NCI-H1930 (cell line): ENCODE measurements at places on chromosomes 2 and 18.

GRCh38 chr2:122856696-122857095 lies 1101.2 kb downstream of the TSN start:
- no peak for DNase-seq

DNA sequence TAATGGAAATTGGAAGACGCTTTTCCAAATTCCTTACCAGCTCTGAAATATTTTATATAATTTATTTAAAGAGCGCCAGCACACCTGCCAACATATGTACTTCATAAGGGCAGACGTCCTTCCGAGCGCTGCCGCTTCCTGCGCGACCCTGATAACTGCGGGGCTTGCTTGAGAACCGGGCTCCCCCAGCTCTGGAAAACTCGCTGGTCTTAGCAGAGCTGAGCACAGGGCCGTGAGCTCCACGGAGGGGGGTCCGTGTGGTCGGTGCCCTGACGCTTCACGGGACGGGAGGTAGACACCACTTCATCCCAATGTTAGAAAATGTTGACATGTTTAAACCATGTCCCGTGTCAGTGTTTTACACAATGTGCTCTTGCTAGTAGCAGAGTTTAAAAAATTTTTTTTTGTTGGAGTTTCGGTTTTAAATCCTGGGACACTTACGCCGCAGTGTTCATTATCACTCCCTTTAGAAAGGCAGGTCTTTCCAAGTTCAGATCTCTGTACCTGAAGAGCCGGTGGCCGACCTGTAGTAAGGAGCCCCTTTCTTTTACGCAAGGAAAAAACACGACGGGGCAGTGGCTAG lies 1.6 kb downstream of the NFATC1 start:
- no peak for DNase-seq

GRCh38 chr2:150985741-150986140 lies 275.9 kb downstream of the RBM43 start:
- no peak for DNase-seq

- no peak for DNase-seq
Observed at GRCh38 chr2:219567791-219568361, 3.5 kb downstream of the OBSL1 start.

DNA sequence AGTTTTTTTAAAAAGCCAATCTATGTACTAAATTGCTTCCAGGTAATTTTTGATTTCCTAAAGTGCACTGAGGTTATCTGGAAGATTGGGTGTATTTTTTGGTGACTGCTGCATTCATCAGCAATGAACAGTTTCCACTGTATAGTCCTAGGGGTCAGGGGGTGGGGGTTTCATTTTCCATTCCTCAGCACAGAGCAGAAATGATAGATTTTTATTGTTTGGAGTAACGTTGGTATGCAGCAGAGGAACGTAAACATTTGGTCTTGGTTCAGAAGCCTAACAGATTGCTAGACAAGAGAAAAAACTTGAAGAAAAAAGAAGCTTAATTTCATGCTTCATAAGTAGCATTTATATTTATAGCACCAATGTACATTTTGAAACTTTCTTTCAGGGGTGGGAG lies 54.9 kb downstream of the ZCCHC2 start:
- no peak for DNase-seq

- DNase-seq: no peak
Observed at GRCh38 chr2:152038441-152038958, 60.3 kb downstream of the CACNB4 start.

DNA sequence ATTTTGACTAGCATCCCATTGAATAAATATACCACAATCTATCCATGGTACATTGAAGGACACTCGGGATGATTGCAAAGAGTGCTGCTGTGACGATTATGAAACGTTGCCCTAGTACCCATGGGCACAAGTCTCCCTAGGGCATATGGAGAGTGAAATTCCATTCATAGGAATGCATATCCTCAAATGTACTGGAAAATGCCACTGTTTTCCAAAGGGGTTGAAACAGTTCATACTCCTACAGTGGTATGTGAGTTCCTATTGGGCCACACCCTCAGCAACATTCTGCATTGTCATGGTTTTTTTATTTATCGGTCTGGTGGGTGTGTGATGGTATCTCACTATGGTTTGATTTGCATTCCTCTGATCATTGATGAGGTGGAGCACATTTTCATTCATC lies 130.6 kb downstream of the TWIST2 start:
- DNase-seq: no peak

DNA sequence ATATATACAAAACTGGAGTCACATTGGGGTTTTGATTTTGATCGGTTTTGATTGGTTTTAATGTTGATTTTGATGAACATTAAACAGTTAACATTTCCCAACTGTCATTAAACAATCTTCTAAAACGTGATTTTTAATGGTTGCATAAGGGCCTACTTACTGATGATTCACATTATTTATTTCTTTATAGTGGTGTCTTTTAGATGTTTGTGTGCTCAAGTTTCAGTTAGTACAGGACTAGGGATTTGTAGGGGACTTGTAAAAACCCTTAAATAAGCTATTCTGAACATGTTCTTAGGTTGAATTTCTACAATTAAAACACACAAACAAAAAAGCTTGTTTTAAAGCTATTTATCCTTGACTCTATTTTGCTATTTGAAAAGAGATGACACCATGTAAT lies 61.6 kb downstream of the TTC21B start:
- no peak for DNase-seq

- DNase-seq: peak; percentile 34
Observed at GRCh38 chr18:76497021-76497420, 2.0 kb upstream of the ZNF516 start.

DNA sequence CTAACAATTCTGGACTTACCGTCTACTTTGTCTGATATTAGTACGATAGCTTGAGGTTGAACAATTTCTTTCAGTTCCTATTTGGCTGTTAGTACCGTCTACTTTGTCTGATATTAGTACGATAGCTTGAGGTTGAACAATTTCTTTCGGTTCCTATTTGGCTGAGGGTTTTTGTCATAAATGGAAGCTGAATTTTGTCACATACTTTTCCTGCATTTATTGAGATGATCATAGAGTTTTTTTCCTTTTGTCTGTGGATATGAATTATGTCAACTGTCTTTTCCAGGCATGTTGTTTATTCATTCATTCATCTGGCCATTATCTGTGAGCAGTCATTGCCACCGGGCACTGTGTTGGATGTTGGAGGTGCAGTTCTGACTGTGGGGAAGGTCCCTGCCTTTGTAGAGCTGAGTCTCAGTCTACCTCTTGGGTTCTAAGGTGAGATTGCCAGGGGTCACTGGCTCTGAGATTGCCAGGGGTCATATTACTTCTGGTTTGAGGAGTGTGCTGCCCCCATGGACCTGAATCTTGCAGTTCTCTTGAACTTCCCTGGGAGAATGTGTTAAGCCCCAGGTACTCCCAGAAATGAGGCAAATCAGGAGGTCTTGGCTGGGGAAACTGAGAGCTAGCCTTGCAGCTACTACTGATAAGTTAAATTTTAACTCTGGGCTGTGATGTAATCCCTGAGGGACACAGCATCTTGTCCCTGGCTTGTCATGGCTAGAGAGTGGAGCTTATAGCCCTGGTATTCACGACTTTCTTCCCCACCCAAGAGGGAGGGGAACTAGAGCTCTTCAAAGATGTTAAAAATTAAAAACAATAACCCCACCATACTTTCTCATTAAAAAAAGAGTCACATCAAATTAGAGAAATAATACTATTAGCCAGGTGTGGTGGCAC lies 89.1 kb upstream of the MBOAT2 start:
- DNase-seq: no peak

DNA sequence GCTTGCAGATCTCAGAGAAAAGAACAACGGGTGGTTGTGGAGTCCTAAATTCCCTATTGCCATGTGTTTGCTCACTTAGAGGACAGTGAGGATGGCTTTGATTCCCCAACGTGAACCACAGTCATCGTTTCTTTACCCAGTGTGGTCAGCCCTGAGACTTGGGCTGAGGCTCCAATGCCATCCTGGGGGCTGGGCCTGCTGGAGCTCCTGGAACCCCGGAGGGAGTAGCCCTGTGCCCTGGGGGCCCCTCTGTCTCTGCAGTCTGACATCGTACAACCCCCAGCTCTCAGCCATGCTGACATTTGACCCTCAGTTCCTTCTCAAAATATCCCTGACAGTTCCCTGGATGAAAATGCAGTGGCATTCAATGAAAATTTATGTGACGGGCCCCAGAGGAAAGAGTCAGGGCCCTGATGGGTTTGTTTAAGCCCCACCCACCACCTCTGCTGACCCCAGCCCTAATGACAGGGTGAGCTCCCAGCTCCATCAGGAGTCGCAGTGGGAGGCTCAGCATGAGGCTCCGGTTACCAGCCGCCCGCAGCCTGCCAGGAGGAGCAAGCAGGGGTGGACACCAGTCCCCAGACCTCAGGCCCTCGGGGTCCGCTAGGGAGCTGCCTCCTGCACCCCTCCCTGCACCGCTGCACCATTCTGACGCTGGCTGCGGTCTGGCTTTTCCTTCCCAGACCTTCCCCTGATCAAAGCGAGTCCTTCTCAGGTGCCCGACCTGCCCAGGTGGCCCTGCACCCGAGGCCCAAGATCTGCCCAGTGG lies 120.9 kb downstream of the TWIST2 start:
- no peak for DNase-seq

GRCh38 chr2:9327873-9328352 lies 95.4 kb downstream of the ITGB1BP1 start:
- no peak for DNase-seq

GRCh38 chr2:118979152-118979861 lies 37.3 kb downstream of the MARCO start:
- DNase-seq: no peak

GRCh38 chr18:77906103-77906892 lies 656.6 kb downstream of the GALR1 start:
- no peak for DNase-seq

DNA sequence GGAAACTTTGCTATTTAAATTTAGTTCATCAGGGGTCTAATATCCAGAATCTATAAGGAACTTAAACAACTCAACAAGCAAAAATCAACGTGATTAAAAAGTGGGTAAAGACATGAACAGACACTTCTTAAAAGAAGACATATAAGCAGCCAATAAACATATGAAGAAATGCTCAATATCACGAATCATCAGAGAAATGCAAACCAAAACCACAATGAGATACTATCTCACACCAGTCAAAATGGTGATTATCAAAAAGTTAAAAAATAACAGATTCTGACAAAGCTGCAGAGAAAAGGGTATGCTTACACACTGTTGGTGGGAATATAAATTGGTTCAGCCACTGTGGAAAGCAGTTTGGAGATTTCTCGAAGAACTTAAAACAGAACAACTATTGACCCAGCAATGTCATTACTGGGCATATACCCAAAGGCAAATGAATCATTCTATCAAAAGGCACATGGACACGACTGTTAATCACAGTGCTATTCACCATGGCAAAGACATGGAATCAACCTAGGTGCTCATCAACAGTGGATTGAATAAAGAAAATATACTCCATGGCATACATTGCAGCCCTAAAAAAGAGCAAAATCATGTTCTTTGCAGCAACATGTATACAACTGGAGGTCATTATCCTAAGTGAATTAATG lies 189.9 kb downstream of the SLC4A10 start:
- no peak for DNase-seq

DNA sequence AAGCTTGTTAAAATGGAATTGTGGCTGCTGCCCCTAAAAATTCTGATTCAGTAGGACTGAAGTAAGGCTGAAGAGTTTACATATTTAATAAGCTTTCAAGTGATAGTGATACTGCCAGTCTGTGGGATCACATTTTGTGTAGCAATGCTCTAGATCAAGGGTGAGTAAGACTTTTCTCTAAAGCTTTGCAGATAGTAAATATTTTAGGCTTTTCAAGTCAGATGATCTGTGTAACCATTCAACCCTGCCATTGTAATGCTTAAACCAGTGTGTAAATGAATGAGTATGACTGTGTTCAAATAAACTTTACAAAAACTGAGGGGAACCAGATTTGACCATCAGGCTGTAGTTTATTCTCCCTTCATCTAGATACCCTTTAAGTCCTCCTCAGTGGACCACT lies 92.7 kb downstream of the PIK3C3 start:
- DNase-seq: no peak

DNA sequence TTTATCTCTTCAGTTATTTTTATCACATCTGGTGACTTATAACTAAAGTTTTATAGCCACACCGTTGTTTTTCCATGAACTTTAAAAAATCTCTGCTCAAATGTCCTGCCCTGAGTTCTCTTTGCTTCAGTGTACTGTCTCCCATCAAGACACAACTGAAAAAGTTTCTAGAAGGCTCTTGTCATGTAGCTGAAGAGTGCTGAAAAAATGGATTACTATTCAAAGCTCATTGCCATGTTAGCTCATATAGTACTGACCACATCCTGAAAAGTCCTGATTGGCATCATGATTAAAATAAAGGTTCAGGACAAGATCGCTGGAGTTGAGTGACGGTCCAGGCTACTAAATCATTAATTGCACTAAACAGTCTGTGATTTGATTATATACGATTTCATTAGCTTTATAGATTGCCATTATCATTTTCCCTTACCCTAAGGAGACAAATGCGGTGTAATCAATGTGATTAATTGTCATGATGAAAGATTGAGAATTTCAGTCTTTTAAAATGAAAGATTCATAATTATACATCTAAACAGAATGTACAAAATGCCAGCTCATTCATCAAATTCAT lies 62.2 kb downstream of the MFSD6 start:
- DNase-seq: no peak

DNA sequence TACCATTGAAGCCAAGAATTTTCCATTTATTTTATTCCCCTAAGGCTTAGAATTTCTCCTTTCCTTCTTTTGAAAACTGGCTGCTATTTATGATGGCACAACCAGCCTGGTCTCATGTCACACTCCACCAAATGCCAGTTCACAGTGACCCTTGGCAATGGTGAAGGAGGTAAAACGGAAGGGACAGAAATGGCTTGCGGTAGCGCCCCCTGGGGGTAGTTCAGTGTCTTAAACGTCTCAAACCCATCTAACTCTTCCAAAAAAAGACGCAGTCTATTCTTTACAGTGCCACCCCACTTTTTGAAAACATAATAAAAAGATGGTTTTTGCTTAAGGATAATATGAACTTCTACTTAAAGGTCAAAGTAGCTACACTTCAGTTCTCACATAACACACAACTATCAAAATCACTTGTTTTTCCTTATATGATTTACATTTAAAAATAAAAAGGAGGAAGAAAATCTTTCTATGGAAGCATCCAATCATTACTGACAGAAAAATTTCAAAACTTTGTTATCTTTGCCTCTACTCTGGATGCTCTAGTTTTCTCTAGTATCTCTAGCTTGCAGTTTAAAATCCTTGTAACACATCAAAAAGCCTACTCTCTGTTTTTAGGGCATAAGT lies 28.0 kb downstream of the PNO1 start:
- DNase-seq: no peak

DNA sequence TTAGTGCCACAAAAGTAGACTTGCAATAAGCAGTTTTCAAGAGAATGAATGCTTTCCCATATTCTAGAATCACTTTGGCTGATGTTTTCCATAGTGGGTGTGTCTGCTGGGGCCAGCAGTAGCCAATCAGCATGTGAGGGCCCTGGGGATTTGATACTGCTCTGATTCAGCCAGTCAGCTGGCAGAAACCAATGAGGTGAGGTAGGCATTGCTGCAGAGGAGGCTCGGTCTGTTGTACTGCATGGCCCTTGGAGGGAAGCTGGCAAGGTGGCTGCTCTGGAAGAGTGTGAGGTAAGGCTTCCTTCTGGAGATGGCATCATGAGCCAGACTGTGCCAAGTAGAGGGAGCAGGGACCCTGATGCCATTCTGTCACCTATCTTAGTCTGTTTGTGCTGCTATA lies 22.7 kb downstream of the TMEM87B start:
- no peak for DNase-seq

GRCh38 chr2:62787386-62787785 lies 81.9 kb downstream of the EHBP1 start:
- peak; percentile 15 for DNase-seq
